ENCODE measurements at places on chromosomes 13 and 19. TPM values are rescaled to one million over a fixed set of nuclear protein-coding genes. Genes with fewer than 3 reads are reported as not detected.

DNA sequence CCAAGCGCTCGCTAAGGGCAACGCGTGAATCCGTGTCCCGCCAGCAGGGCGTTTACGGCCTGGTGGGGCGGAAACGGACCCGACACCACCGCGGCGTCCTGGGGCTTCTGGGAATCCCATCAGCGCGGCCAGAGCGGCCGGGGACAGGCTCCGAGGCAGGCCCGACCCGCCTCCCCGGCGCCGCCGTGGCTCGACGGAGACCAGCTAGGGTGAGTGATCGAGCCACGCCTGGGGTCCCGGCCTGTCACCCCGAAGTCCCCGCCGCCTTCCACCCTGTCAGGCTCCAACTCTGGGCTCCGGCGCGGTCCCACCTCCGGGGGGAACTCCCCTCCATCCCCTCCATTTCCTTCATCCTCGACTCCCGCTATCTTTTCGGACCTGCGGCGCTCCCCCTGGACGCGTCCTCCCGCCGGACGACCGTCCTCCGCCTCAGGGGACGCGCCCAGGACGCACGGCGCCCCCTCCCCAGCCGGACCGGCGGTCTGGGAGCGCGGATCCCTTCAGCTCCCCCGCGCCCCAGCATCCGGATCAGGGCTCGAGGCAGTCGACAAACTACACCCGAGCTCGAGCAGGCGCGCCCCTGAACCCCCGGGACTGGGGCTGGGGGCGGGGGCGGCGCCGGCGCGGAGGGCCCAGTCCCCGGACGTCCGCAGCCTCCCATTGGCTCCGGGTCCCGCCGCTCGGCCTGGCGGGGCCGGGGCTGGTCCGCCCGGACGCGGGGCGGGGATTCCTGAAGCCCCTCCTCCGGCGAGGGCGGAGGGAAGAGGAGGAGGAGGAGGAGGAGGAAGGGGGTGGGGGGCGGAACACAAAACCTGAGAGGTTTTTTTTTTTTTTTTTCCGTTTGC lies 638 bp upstream of the BICRA start:
- H3K36me3 ChIP-seq, result no peaks in the 10 kb centered on the region
- peaks cover 10% of the 10 kb centered on the region for H3K4me1 ChIP-seq
- H3K4me3 ChIP-seq, result peak overlapping the region; percentile 99
- no peaks in the 10 kb centered on the region for H3K27me3 ChIP-seq

KLK13 gene
- 6.4 TPM for polyA plus RNA-seq

DNA sequence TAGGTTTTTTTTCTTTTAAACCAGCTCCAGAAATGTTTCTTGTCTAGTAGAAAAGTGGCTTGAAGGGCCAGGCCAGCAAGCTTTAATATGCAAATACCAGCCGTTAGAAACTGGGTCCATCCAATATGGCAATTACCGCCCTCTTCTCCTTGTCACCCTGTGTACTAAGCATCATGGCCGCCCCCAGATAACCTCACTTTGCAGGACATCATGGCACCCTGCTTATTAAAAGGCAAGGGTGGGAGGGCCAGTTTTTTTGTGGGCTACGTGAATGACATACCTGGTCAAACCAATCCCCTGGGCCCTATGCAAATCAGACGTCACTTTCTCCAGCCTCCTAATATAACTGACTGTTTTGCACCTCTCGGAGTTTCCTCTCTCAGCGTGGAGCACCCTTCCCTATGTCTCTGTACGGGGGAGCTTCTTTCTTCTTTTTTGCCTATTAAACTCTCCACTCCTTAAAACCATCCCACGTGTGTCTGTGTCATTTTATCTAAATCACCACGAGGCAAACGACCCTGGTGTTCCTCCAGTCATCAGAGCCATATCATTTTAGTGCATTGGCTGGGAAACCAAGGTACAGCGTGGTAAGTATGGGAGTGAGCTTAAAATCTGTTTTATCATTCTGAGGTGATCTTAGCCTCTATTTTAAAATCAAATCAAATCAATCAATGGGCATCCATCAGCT lies 27.7 kb downstream of the OXGR1 start:
- no peak overlapping the region for H3K27ac ChIP-seq
- no peaks in the 10 kb centered on the region for H3K4me1 ChIP-seq
- DNase-seq, result no peak
- no peaks in the 10 kb centered on the region for H3K36me3 ChIP-seq
- no peaks in the 10 kb centered on the region for H3K27me3 ChIP-seq

- H3K27ac ChIP-seq, result no peak overlapping the region
- no peak overlapping the region for H3K4me3 ChIP-seq
- no peaks in the 10 kb centered on the region for H3K36me3 ChIP-seq
- no peaks in the 10 kb centered on the region for H3K4me1 ChIP-seq
Observed at GRCh38 chr13:72850959-72851677, 69.2 kb downstream of the PIBF1 start.

LRRC4B gene
- 2.1 TPM for polyA plus RNA-seq

All from pancreas (tissue), 10 donors.